ENCODE measurements at places on chromosomes 1 and 21. TPM values are rescaled to one million over a fixed set of nuclear protein-coding genes. Genes with fewer than 3 reads are reported as not detected.
A peak's percentile ranks its signal among the peaks of the same experiment; 100 is the strongest.

The FOXJ3 gene
- 81.6 TPM for total RNA-seq

DNA sequence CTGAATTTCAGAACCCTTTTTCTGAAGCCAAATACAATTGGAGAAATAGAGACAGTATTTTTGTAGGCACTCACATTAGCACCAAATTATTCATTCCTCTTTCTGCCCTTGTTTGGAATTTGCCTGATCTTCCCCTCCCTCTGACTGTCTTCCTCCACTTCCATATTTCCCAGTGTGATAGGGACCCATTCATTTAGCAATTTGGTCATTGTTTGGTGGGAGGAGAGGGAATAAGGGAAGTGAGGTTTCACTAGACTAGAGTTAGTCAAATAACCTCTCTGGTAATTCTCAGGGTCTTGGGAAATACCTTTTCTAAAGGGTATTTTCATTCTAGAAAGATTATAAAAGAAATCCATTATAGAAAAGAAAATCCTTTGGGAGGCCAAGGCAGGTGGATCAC is 31.0 kb upstream of the MTMR11 start:
- H3K36me3 ChIP-seq, result peaks cover 46% of the 10 kb centered on the region
- no peak overlapping the region for H3K4me3 ChIP-seq
- no peaks in the 10 kb centered on the region for H3K27me3 ChIP-seq

The IGSF9 gene
- total RNA-seq, result 77.5 TPM

The PADI2 gene
- 0.52 TPM for total RNA-seq

- H3K27ac ChIP-seq, result no peak overlapping the region
- H3K4me3 ChIP-seq, result no peak overlapping the region
- no peak for DNase-seq
- H3K36me3 ChIP-seq, result no peaks in the 10 kb centered on the region
- peaks cover 50% of the 10 kb centered on the region for H3K4me1 ChIP-seq
These were observed 14.2 kb downstream of the COL18A1 start for GRCh38 chr21:45419162-45419561.

GRCh38 chr1:11109047-11109760 is 9.5 kb upstream of the EXOSC10 start:
- peaks cover 28% of the 10 kb centered on the region for H3K36me3 ChIP-seq
- H3K27me3 ChIP-seq, result no peaks in the 10 kb centered on the region
- no peak overlapping the region for H3K4me3 ChIP-seq
- DNase-seq, result no peak
- no peak overlapping the region for H3K27ac ChIP-seq

DNA sequence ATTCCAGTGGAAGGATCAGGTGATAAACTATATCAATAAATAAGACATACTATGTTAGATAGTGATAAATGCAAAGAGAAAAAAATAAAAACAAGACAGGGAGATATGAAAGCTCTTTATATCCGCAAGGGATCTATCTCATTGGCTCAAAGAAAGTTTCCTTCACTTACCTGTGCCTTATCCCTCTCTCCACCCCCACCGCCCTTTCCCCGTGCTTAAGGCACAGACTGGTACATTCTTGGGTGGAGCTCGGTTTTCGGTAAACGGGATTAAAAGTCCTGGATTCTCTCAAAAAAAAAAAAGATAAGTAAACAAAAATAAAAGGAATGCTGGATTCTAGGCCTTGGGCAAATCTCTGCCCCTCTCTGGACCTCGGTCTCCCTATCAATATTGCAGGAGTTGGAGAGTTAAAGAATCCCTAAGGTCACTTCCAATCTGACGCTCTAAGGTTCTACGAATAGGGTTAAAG is 593 bp upstream of the DNAJC16 start:
- no peak for DNase-seq
- peaks cover 36% of the 10 kb centered on the region for H3K4me1 ChIP-seq
- peak overlapping the region; percentile 100 for H3K27ac ChIP-seq
- no peaks in the 10 kb centered on the region for H3K27me3 ChIP-seq
- peaks cover 8% of the 10 kb centered on the region for H3K36me3 ChIP-seq

DNA sequence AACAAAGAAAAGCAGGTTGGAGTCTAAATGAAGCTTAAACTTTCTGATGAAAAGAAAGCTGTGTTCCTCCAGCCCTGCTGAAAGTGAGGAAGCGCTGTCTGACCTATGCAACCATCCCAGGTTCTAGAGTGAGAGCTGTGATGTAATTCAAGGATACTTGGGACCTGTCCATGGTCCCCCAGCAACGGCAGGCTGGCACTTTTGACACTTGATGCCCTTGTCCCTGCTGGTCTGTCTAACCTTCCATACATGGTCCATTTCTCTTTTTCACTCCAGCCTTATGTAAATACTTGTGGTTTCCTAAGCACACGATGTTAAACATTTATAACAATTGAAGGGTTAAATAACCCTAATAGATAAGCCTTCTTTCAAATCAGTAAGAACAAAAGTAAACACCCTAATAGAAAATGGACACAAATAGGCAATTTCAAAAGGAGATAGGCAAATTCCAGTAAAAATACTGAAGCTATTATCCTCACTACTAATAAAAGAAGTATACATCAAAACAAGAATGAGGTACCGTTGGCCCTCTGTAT is 17.7 kb upstream of the KDM4A start:
- no peak overlapping the region for H3K4me3 ChIP-seq
- peak overlapping the region; percentile 21 for H3K27ac ChIP-seq
- no peak for DNase-seq
- H3K27me3 ChIP-seq, result no peaks in the 10 kb centered on the region
- H3K4me1 ChIP-seq, result peaks cover 4% of the 10 kb centered on the region
- H3K36me3 ChIP-seq, result peaks cover 2% of the 10 kb centered on the region

DNA sequence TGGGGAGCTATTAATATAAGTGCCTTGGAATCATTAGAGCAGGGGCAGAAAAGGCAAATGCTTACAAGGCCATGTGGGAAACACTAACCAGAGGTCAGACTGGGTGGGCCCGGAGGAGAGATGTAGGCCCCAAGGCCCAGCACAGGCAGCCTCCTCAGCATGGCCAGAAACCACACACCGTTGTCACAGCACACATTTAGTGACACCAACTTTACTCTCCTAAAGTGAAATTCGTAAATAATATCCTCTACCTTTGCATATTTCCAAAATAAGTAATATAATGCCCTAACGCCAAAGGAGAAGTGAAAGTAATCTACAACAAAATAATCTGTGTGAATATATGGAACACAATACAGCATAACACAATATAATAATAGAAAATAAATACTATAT is 62.6 kb downstream of the KIF21B start:
- H3K36me3 ChIP-seq, result no peaks in the 10 kb centered on the region
- H3K27ac ChIP-seq, result no peak overlapping the region
- no peak for DNase-seq
- no peaks in the 10 kb centered on the region for H3K27me3 ChIP-seq
- H3K4me1 ChIP-seq, result peaks cover 14% of the 10 kb centered on the region

The IL19 gene
- not detected for total RNA-seq

The C1orf141 gene
- total RNA-seq, result 0.22 TPM

DNA sequence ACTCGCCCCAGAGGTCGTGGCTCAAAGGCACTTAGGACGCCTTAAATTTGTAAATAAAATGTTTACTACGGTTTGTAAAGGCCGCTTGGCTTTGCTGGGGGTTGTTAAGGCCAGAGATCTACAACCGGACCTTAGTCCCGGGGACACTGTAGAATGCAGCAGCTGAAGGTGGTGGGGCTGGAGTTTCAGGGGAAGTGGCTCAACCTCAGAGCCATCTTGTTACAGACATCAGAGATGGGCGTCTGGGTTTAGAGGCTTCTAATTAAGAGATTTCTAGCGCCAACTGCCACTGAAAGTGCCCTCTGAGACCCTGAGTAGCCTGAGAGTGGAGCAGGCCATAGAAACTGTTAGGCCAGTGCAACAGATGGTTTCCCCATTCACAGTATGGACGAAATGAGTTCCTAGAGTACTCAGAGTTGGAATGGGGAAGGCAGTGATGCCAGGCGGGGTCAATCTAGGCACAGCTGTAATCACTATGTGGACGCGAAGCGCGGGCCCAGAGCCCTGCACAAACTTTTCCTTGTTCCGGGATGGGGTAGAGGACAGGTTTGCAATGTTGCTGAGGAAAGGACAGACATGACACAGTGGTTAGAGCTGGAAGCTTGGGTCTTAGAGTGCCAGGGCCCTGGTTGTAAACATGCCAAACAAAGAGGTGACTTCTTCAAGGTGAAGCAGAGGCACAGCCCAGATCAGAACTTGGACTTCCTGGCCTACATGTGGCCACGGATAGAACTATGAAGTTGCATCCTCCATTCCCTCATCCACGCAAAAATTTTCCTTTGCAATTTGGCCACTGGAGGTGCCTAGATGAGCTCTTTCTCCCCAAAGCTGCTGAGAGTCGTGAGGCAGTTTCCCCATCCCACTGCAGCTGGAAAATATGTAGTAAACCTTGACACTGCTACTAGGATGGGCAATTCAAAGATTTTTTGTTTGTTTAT is 6.0 kb downstream of the HLX start:
- peak overlapping the region; percentile 56 for H3K4me3 ChIP-seq
- peaks cover 24% of the 10 kb centered on the region for H3K4me1 ChIP-seq
- H3K36me3 ChIP-seq, result no peaks in the 10 kb centered on the region
- peaks cover 100% of the 10 kb centered on the region for H3K27me3 ChIP-seq
- no peak overlapping the region for H3K27ac ChIP-seq

DNA sequence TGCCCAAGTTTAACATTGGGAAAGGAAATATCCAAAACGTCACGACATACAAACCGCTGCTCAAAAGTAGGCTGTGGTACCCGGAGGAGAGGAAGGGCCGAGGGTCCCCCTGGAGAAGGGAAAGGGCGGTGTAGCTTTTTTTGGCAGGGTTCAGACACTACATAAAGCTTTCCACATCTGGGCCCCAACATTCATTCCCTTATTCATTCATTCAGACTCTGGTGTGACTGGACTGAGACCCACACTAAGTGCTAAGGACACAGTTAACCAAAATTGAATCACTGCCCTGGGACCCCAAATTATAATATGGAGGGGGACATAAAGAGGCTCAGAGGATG is 10.3 kb upstream of the COL8A2 start:
- H3K4me1 ChIP-seq, result peaks cover 18% of the 10 kb centered on the region
- peaks cover 9% of the 10 kb centered on the region for H3K36me3 ChIP-seq
- no peak for DNase-seq
- H3K27me3 ChIP-seq, result no peaks in the 10 kb centered on the region
- H3K4me3 ChIP-seq, result no peak overlapping the region
